ENCODE measurements at places on chromosomes 1 and 21.

GRCh38 chr1:174005032-174005431 lies 17.1 kb downstream of the RC3H1 start:
- peak; percentile 76 for DNase-seq

DNA sequence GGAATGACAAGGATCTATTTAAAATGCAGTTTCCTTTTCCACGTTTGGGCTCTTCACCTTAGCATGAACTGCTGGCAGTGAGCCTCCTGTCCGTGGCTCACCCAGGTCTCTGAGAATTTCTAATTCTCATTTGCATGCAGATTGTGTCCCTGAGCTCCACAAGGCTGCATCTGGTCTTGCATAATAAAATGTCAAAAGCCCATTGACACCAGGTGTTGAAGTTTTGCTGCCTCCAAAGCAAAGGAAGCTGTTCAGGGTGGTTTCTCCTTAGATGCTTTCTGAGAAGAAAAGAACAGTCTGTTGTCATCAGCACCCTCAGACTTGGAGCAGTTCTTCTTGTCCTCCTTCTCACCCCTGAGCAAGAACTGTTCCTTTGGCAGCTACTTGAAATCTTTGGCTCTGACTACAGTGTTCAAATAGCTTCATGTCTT lies 433.1 kb upstream of the KAZN start:
- no peak for DNase-seq

DNA sequence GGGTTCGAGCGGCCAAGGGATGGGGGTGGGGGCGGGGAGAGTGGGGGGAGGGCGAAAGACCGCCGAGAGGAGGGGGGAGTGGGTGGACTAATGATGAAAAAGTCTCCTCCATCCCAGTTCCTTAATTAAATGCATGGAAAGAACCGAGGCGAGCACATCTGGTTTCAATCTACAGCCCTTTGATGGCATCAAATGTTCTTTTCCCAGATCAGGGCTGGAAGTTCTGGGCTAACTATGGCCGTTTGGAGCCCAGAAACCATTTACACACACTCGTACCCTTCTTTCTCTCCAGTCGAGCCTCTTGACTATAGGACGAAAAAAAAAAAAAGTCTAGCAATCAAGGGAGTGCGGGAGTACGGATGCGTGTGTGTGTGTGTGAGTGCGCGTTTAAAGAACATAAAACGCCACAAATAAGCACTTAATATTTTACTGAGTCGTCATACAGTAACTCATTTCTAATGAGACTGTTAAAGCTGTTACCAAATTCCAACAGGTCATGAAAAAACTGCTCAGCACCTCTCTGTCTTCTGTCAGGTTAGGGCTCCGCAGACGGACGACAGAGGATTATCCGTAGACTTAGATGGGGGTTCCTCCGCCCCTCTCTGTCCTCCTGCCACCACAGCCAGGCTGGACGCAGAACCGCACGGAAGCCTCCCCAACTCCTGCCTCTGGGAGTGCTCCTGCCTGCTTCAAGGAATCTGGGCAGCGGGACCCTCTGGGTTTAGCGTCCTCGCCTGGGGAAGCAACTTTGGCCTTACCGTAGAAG lies 2.1 kb upstream of the PRRX1 start:
- peak; percentile 83 for DNase-seq

DNA sequence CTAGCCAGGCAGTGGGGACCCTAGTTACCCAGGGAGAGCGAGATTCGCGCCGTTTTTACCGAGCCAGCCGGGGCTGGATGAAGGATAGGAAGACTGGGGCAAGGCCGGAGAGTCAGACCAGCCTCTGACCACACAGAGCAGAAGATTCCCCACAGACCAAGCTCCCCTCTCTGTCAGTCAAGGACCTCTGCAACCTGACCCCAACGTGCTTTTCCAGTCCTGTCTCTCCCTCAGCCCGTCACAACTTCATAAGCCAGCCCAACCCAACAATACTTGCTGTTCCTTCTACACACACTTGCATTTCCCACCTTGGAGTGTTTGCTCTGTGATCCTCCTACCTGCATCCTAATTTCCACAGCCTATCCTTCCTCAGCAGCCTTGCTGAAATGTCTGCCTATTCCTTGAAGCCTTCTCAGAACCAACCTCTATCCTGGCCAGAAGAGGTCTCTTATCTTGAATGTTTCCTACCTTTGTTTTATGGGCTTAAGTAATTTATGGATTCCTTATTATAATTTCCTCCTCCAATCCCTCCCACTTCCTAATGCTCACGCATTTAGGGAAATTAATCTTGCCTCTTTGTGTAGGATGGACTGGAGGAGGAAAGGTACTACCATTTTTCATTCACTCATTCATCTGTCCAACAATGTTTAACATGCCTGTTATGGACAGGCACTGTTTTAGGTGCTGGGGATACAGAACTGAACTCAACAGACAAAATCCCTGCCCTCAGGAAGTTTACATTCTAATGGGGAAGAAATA lies at the start of gene GSTM3:
TSS of gene GSTM3 (minus strand) at position 424 of the 759 bp plus-strand sequence. CDS start 751 bp downstream, outside the sequence.
- no peak for DNase-seq

DNA sequence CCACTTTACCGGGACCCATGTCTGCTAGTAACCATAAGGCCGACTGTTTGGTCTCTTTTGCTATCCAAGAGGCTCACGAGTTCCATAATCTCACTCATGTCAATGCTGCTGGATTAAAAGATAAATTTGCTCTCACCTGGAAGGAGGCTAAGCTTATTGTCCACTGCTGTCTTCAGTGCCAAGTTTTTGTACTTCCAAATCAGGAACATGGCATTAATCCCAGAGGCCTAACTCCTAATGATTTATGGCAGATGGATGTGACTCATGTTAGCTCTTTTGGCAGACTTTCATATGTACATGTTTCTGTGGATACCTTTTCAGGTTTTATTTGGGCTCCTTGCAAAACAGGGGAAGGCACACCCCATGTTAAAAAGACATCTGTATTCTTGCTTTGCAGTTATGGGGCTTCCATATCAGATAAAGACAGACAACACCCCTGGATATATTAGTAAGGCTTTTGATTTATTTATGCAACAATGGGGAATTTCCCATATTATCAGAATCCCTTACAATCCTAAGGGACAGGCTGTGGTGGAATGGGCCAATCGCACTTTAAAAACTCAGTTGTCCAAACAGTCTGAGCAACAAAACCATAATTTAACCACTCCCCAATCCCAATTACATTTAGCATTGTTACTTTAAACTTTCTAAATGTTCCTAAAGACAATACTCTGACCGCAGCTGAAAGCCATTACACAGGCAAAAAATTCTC lies 162.7 kb downstream of the IER5 start:
- peak; percentile 46 for DNase-seq

- no peak for DNase-seq
These were observed 214.7 kb upstream of the EDN2 start for GRCh38 chr1:41698916-41699860.

DNA sequence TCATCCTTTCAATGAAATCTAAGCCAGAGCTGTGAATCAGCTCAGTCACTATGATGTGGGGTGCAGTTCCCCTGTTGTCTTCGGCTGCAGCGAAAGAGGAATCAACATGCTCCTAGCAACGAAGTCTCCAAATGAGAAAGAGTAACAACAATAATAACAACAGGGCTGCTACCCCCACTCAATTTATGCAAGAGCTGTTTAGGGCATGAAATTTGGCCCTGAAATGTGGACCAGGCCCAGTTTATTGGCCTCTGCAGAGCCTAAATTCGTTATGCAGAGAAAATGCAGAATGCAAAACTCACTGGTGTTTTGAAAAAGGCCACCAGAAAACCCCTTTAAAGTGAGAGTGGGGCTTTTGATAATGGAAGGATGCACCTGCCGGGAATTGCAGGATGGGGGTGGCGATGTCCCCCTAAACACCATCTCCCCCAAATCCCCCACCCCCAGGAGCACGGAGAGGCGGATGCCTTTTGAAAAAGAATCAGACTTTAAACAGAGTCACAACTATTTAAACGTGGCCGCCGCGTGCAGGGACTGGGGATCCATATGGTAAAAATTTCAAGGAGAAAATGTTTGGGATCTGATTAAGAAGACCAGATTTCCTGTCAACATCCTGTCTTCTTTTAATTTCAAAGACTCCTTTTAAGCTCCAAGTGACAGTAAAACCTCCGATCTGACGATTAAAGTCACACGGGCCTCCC lies 1.9 kb downstream of the RUNX3 start:
- DNase-seq = no peak

DNA sequence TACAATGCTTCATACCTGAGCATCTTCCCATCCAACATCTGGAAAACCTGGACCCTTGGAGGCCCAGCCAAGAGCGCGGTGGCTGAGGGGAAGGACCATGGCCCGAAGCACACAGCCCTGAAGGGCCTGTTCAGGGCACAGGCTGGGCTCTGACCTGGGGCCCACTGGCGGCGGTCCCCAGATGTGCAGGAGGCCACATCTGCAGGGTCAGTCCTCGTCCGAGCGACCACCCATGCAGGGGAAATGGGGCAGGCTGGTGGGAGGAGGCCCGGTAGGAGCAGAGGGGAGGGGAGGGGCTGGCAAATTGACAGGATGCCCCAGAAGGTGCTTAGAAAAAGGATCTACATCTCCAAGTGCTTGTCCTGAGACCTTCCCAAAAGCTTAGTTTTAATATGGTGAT lies 59.9 kb downstream of the DISP3 start:
- no peak for DNase-seq

DNA sequence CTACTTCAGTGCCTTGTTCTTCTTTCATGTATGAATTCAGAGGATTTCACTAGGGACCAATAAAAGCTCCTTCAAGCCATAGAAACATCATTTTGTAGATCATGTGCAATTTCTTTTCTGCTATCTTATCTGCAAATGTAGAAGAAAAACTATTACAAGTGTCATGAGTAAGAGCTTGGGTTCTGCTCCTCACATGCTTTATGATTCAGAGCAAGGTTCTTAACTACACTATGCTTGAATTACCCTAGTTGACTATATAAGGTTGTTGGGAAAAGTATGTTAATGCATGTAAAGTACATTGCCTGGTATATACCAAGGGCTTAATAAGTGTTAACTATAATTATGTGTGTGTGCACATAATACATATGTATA lies 91.4 kb upstream of the S1PR1 start:
- DNase-seq = no peak

- no peak for DNase-seq
These were observed 796.2 kb downstream of the PLA2G4A start for GRCh38 chr1:187624812-187625545.

DNA sequence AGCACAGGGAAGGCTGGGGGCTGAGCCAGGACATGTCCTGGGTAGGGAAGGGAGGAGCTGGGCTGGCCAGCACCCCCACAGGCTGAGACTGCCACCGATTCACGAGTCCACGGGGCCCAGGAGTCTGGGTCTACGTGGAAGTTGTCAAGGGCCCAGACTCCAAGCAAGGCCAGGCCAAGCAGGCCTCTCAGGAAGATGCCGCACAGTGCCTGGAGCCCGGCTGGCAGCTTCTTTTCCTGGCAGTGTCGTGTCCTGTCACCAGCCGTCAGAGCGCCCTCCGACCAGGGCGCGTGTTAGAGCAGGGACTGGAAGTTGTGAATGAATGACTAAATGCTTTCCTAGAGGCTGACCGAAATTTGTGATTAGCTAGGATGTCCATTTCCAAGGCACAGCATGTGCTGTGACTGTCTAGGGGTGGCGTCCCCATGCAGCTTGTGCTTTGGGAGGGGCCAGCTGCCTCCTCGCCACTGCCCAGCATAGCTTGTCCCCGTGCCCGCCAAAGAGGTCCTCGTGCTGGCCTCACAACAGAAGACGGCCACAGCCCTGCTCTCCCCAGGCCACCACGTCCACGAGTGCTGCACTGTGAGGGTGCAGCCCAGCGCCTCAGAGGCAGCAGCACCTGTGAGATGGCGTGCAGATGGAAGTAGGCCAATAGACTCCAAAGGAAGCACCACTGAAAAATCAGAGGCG lies 147.4 kb upstream of the COL6A1 start:
- DNase-seq = no peak

DNA sequence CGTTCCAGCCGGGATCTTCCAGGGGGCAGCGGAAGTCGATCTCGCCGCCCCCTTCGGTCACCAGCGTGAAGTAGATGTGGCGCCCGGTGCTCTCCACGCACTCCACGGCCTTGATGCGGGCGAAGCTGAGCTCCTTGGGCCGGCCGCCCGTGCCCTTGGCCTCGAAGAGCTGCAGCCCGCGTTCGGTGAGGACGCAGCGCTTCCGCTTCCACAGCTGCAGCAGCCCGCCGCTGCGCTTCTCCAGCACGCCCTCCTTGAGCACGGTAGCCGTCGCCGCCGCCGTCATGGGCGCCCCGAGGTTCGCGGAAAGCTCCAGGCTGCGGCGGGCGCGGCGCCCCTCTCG lies 516 bp downstream of the PHLDA3 start:
- no peak for DNase-seq

DNA sequence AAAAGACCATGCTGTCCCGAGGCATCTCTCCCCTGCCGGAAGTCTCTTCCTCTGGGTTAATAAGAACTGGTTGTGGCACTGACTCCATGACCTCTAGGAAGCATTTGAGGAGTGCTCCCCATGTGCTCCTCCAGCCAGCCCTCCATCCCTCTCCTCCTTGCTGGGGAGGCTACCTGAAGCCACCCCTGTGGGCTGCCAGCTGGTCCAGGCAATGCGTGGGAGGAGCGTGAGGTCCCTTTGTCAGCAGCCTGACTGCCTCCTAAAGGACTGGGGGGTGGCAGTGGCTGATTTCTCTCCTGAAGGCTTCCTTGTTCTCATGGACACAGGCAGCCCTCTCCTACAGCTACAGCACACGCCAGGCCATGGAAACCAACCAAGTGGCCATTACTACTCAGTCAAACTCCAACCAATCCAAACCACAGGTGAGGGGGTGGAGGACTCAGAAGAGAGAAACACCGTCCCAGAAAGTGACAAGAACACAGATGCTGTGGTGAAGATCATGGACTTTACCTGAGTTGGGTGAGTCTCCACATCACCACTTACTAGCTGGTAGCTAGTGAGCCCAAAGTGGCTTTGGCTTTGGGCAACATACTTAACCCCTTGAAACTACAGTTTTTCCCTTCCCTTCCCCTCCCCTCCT lies 35.2 kb downstream of the NENF start:
- no peak for DNase-seq

- no peak for DNase-seq
These were observed 418.5 kb downstream of the DPYD start for GRCh38 chr1:97502360-97502759.

- peak; percentile 85 for DNase-seq
These were observed 220.0 kb downstream of the SETD4 start for GRCh38 chr21:35840197-35840799.

- DNase-seq = peak; percentile 56
These were observed 191.8 kb upstream of the DPYD start for GRCh38 chr1:98112626-98113025.

DNA sequence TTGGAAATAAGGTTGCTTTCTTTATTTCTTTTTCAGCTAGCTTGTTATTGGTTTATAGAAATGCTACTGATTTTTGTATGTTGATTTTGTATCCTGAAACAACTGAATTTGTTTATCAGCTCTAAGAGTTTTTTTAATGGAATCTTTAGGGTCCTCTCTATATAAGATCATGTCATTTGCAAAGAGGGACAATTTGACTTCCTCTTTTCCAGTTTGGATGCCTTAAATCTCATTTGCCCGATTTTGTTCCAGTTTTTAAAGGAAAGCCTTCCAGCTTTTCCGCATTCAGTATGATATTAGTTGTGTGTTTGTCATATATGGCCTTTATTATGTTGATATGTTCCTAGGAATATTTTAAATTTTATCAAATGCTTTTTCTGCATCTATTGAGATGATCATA lies 31.7 kb downstream of the SLC35A3 start:
- DNase-seq = no peak

GRCh38 chr1:155207806-155208540 lies at the start of gene THBS3:
THBS3 (minus strand) TSS chr1:155207897; CDS start chr1:155207876, 21 bp downstream.
- peak; percentile 71 for DNase-seq

Data from fibroblast of skin of scalp (primary cell).